Activated CD4-positive, alpha-beta T cell treated with anti-CD3 and anti-CD28 coated beads for 48 hours (primary cell): ENCODE measurements at places on chromosomes 7 and 10.

DNA sequence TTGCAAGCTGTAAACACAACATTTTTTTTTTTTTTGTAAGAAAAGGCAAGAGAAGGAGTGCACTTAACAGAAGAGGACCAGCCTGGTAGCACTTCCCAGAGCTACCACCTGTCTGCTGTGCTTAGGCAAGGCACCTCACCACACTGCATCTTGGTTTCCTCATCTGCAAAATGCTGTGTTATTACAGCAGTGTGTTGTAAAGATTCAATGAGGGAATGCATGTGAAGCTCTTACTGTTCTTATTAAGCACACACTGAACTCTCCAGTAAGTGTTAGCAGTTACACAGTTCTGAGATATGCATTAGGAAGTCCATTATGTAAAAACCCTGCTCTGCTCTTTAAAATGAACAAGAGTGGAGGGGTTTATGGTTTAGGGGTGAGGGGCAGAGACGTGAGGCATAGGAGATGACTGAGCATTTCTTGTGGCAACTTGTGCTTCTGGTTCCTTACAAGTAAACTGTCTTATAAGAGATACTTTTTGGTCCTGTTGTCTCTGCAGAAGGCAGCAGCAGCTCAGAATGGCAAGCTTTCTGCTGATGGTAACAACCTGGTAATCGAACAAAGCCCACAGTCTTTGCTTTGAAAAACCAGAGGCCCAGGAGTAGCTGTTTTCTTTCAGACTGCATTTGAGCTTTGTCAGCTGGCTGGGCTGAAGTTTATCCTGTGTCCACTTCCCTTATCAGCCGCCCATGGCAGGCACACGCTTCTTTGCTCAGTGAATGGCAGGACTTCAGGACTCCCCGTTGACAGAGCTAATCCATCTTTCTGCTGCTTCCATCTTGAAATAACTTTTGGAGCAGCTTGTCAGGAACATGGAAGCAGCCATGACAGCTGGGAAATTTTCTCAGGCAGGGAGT is 98.8 kb upstream of the BMPER start:
- no peak for DNase-seq

DNA sequence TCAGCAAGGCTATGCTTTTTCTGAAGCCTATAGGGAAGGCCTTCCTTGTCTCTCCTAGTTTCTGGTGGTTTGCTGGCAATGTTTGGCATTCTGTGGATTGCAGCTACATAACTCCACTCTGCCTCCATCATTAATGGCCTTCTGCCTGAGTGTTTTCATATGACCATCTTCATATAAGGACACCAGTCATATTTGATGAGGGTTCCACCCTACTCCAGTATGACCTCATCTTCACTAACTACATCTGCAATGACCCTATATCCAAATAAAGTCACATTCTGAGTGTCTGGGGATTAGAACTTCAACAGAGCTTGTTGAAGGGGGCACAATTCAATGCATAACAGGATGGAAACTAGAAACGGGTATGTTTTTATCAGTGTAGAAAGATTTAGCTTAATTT is 22.1 kb downstream of the CAV1 start:
- no peak for DNase-seq

- peak; percentile 59 for DNase-seq
These were observed 214.4 kb upstream of the KIAA1217 start for GRCh38 chr10:23994459-23995046.

- no peak for DNase-seq
These were observed 16.3 kb downstream of the CUBN start for GRCh38 chr10:17113346-17113745.

GRCh38 chr10:6163364-6164270 is 39.1 kb upstream of the PFKFB3 start:
- peak; percentile 93 for DNase-seq

DNA sequence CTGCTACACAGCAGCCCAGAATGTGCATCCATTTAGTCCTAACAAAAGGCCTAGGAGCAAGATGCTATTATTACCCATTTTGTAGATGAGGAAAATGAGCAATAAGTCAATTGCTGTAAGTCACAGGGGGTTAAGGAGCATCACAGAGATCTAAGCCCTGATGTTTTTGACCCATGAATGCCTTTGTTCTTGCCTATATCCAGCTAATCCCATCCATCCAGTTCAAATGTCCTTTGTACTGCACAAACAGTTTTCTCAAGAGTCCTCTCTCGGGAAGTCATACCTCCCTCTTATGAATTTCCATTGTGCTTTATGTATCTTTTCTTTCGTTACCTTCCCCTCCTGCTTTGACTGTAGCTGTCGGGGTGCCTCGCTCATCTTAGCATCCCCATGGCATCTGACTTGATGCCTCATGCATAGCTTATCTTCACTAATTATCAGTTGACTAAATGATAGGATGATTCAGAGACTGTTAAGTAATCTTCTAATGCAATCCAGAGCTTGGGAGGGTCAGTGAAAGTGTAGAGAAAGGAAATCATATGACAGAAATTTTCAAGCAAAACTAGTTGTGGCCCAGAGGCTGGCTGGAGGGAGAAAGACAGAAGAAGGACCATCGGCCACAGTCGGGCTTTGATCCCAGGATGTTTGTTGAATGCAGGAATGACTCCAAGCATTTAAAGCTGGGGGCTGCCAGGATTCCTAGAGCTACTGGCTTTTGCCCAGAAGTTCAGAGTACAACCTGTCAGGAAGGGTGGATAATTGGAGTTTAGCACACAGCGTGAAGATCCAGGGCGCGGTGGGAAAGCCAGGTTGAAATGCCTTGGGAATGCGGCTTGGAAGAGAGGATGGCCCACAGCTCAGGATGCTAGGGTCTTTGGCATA is 23.5 kb downstream of the BLVRA start:
- DNase-seq: no peak

DNA sequence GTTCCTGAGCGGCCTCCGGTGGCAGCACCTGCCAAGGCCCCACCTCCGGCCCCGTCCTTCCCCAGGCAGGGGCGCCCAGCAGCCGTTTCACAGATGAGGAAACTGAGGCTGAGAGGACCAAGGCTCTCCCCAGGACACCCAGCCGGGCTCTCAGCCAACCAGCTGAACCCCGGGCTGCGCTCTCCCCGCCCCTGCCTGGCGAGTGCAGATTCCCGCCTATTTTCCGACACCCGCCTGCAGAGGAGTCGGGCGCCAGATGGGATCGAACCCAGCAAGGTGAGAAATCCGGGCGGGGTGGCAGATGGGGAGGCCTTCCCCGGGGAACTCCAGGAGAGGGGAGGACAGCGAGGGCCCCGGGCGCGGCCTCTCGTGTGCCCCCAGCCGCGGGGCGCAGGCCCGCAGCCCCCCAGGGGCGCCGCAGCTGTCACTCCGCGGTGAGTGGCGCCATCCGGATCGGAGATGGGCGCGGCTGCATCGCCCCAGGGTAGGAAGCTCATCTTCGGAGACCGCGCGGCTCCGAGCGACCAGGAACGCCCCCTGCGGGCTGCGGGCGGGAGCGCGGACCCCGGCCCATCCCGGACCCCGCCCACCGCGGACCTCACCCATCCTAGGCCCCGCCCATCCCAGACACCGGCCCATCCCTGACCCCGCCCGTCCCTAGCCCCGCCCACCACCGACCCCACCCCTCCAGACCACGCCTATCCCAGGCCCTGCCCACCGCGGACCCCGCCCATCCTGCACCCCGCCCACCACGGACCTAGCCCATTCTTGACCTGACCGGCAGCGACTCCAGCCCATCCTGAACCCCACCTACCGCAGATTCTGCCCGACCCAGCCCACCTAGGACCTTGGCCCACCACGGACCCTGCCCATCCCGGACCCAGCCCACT is 90.3 kb downstream of the MICALL2 start:
- DNase-seq: peak; percentile 65

GRCh38 chr7:24717694-24718320 is 39.5 kb downstream of the GSDME start:
- DNase-seq: no peak

DNA sequence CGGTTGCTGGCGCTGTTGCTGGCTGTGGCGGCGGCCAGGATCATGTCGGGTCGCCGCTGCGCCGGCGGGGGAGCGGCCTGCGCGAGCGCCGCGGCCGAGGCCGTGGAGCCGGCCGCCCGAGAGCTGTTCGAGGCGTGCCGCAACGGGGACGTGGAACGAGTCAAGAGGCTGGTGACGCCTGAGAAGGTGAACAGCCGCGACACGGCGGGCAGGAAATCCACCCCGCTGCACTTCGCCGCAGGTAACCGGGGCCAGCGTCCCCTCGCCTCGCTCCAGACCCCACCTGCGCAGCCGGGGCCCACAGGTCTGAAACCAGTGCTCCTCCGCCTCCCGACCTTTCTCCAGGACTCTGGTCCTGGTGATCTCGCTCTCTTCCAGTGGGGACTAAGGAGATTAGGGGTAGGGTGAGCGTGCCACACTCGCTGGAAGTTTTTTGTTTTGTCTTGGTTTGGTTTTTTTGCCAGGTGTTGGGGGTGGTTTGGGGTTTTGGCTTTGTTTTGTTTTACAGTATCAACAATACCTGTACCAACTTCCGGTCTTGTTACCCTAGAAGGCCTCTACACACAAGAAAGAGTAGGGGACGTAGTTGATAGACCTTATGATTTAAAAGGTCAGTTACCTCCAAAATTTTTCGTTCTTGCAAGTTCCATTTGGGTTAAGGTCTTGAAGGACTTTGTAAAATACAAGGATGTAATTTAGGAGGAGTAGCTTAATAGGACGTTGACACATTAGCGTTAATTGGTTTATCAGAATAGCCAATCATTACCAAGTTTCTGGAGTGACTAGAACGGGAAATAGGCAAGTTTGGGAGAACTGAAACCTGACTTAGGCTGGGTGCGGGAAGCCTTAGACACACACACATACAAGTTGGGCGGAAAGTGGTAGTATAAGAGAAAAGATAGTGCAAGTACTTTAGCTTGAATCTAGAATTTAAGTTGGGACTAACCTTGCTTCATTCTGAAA is 704 bp downstream of the TNKS2 start:
- peak; percentile 57 for DNase-seq

GRCh38 chr7:150620617-150621371 is 11.4 kb downstream of the GIMAP6 start:
- no peak for DNase-seq

GRCh38 chr10:5486853-5487235 is 12.5 kb downstream of the CALML5 start:
- no peak for DNase-seq

- no peak for DNase-seq
These were observed 197.9 kb downstream of the IMMP2L start for GRCh38 chr7:111364413-111364812.

- no peak for DNase-seq
These were observed 33.5 kb upstream of the UMAD1 start for GRCh38 chr7:7607010-7607409.

DNA sequence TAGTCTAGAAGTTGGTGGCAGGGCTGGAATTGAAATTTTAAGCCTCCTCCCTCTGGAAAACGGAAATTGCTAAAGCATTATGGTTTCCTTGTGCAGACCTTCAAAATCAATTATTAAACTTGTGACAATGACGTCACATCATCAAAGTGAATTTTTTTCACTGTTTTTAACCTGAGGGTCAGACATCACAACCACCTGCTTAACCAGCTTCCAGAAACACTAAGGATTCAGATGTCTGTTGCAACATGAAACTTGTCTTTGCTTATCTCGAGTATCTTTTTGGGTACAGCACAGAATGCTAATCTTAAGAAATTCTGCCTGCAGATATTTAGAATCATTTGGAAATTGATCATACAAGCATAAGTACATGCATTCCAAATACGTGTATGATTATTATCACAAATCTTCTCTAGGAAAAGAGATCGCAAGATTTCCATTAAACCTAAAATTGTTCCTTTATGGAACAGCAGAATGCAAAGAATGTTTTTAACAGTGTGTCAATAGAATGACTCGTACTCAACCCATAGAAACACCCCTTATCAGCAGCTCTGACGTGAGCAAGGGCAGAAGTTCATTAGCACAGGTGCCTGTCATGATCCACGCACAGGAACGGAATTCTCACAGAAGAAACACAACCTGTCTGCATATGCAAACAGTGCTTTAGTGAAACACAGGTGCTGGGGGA is 4.1 kb upstream of the GTPBP4 start:
- no peak for DNase-seq

- DNase-seq: no peak
These were observed 10.1 kb downstream of the THNSL1 start for GRCh38 chr10:25026463-25026862.

DNA sequence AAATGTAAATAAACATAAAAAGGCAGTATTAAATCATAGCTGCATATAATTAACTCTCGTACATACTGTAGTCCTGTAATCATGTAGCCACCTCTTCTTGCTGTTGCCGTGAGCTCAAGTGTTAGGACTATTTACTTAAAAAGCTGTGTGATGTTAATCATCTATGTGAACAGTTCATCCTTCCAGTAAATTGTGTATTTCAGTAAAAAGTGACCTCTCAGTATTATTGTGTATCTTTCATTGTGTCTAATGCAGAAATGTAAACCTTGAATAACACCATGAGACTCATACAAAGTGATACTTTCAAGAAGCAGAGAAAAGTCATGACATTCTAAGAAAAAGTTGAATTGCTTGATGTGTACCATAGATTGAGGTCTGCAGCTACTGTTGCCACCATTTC is 38.0 kb downstream of the ADD3 start:
- DNase-seq: no peak
